ENCODE measurements at places on chromosomes 2 and 18.

DNA sequence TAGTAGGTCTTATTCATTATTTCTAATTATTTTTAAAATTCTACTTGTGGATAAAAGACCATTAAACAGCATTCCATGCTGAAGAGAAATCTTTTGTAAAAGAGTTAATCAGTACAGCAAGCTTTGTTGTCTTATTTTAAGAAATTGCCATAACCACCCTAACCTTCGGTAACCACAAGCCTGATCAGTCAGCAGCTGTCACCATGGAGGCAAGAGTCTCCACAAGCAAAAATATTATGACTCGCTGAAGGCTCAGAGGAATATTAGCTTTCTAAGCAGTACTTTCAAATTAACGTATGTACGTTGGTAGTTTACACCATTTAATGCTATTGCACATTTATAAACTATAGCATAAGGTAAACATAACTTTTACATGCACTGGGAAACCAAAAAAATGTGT, 650.5 kb upstream of the LINC00305 start:
- no peak for DNase-seq

DNA sequence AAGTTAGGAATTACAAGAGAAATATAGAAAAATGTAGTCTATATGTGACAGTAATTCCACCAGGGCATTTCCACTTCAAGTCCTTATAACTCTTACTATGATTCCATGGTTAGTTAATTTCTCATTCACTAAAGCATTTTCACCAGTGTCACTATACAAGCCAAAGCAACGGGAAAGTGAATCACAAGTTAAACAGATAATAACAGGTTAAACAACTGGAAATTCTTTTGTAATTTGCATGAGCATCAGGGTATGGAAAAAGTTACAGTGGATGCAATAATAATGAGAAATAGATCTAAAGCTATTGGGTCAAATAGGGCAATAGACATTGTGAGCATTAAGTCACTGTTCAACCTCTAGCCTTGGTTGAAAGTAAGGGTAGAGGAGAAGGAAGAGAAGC, 88.9 kb upstream of the ST6GAL2 start:
- no peak for DNase-seq

GRCh38 chr2:98821629-98822135, 90.8 kb upstream of the MGAT4A start:
- no peak for DNase-seq

DNA sequence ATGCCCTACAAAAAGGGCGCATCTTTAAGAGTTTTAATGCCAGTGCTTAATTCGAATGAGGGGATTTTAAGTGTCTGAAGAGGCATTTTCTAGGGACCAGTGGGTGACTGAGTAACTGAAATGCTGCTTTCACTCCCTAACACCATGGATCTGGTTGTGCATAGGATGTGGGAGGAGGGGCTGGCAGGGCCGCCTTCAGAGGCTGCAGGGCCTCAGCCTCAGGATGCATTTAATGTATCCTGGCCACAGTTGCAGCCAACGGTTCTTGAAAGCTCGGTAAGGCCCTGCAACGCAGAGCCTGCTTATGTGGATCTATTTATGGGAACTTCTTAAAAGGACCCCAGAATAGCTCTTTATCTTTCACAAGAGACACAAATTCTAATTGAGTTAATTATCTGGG, 25.8 kb upstream of the IL18RAP start:
- DNase-seq = no peak

GRCh38 chr2:28049416-28049815, 158.9 kb downstream of the BABAM2 start:
- DNase-seq = no peak

DNA sequence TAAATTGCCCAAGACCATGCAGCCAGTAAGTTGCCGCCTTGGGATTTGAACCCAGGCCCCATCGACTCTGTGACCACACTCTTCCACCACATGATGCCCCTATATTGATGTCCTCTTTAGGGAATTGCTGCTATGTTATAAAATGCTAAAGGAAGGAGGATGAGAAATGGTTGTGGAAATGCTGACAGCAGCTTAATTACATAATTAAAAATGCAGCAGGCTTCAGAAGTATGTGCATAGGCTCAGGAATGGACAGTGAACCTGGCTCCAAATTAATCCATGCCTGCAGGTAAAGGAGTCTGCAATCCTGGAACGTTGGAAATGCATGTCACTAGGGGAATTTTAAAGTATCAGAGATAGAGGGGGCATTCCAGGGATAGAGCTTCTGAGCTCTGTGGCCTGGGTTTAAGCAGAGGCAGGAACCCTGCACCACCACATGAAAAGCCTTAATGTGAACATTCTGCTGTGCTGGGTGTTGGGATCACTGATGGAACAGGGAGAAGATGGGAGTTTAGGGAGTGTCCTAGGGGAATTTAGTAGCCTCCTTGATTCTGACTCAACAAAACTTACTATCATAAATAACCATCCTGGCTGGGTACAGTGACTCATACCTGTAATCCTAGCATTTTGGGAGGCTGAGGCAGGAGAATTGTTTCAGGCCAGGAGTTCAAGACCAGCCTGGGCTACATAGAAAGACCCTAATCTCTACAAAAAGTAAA, 76.1 kb upstream of the CCDC85A start:
- DNase-seq = no peak

- DNase-seq = no peak
These were observed 9.7 kb upstream of the OTOS start for GRCh38 chr2:240149943-240150784.

DNA sequence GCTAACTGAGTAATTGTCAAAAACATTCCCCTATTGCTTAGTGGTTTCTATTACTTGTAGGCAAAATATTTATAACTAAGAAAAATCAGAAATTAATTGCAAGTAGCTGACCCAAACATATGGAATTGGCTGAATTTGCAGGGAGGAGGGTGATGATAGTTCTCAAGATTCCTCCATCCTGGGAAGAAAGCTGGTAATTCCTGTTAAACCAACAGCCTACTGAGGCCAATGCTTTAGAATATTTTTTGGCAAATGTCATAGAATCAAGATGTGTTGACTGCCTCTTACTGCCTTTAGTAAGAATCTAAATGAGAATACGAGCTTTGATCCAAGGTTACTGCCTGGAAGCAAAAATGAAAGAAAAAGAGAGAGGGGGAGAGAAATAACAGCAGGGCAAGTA, 120.0 kb downstream of the COL6A3 start:
- DNase-seq = no peak

- DNase-seq = no peak
These were observed 105.2 kb upstream of the DLX2 start for GRCh38 chr2:172207911-172208310.

DNA sequence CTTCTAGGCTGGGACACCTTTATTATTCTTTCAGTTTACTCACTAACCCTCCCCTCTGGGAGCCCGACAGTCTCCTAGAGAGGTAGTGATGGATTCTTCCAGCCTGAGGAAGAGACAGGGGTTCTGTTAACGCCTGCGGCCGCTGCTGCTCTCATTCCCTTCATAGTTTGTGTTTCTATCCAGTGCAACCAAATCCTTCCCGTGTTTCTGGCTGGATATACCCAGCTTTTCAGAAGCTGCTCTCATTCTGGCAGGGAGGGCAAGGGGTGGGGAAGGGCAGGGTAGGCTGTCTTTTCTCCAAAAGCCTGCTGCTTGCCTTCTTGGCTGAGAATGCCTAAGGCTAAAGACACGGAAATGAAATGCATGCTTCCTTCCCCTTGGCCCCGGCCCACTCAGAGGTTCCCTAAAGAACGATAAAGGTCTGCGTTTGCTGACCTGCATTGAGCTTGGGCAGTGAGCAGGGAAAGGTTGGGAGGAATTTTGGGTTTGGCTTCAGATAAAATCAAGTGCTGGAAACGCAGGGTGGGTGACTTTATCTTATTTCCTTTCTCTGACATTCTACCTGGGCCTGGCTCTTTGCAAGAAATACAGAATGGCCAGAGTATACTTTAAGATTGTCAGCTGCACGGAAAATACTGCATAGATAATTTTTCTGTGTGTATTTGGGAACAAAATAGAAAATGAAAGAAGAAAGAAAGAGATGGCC, 390.9 kb downstream of the NBAS start:
- no peak for DNase-seq

DNA sequence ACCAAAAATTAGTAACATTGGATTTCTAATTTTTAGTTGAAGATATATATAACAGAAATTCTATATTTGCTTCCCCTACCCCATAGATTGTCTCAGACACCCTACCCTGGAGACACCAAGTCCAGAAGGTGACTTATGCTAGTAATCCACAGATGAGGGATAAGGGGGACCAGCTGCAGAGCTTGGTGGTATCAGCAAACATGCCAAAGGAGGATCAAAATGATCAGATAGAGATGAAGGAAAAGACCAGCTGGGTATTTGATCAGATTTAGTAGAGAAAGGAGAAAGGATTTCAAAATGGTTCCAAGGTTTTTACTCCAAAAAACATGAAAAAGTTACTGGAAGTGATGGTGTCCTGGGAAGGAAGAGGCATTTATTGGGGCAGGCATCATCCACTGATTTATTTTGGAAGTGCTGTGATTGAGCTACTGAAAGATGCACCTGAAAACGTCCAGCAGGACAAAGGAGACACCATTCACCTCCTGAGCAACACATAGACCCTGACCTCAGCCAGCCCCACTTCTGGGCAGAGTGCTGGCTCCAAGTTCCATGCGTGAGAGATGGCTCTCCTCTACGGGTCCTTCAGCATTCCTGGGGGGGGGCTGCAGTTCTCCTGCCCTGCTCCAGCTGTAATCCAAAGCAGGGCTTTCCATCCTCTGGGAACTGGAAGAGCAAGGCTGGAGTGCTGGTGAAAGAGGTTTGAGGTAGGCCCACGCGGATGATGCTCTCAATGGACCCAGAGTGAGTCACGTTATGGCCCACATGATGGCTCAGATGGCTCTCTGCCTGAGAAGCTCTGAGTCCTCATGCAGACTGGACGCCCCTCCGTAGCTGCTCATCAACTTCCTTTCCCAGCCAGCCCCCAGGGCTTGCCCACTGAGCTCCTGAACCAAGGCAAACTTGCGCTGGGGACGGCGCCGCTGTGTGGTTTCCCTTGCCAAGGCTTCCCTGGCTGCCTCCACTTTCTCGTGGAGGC, 3.7 kb upstream of the LRRFIP1 start:
- DNase-seq = no peak

Measured in NCI-H1092 treated with DMSO at 0.1 percent for 48 hours (cell line).